ENCODE measurements at places on chromosomes 11 and 22. TPM values are rescaled to one million over a fixed set of nuclear protein-coding genes. Genes with fewer than 3 reads are reported as not detected.
A peak's percentile ranks its signal among the peaks of the same experiment; 100 is the strongest.

The CARD18 gene
- not detected for total RNA-seq

The ENTHD1 gene
- not detected for total RNA-seq

The OR2AG2 gene
- total RNA-seq = not detected

The MMP11 gene
- total RNA-seq = 2.0 TPM

The PHOX2A gene
- not detected for total RNA-seq

The RTN4RL2 gene
- total RNA-seq = 3.6 TPM

The GRIA4 gene
- total RNA-seq = not detected

The B4GALNT4 gene
- total RNA-seq = 1.9 TPM

DNA sequence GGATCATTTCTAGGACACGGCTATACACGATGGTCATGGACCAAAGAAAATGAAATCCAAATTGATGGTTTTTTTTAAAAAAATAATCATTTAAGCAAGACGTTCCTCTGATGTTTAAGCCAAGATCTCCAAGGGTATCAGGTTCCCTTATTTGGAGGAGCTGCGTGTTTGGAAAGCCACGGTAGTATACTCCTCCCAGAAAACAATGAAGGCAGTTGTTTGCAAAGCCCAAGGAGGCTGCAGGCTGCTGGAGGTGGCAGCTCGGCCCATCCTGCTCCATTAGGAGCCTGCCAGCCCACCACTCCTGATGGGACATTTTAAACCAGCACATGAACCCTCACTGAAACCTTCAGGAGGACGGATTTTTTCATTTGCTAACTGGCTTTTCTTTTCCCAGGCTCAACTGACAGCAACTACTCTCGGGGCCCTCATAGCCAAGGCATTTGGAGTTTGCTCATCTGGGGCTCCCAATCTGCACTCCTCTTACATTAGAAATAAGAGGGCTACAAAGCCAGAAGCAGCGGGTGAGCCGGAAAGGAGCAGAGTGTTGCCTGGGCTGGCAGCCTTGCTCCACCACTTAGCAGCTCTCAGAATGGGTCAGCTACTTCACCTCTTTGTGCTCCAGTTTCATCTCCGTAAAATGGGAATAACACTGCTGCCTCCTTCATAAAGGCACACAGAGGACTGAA, 58.4 kb downstream of the ABTB2 start:
- DNase-seq = no peak
- H3K4me3 ChIP-seq = no peak overlapping the region
- H3K4me1 ChIP-seq = peaks cover 22% of the 10 kb centered on the region
- H3K27me3 ChIP-seq = no peaks in the 10 kb centered on the region
- H3K27ac ChIP-seq = no peak overlapping the region
- no peaks in the 10 kb centered on the region for H3K36me3 ChIP-seq

DNA sequence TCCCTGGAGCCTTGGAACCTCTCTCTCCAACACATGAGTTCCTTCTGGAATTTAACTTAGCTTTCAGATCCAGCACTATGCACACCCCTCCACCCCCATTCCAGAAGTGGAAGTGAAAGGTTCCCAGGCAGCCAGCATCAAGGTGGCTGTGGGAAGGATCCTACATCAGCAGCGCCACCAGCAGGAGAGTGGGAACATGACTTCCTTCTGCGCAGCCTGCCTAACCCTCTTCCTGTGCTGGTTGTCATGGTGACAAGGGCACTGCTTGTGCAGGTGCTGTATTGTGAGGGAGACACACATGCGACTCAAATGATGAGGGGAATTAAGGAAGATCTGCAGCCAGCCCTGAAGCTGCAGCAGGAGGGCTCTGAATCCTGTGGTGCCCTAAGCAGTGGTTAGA, 904.5 kb upstream of the API5 start:
- H3K36me3 ChIP-seq = no peaks in the 10 kb centered on the region
- no peaks in the 10 kb centered on the region for H3K4me1 ChIP-seq
- no peak for DNase-seq
- H3K4me3 ChIP-seq = no peak overlapping the region
- no peaks in the 10 kb centered on the region for H3K27me3 ChIP-seq
- H3K27ac ChIP-seq = no peak overlapping the region

- no peak for DNase-seq
- no peaks in the 10 kb centered on the region for H3K36me3 ChIP-seq
- no peak overlapping the region for H3K27ac ChIP-seq
- no peaks in the 10 kb centered on the region for H3K4me1 ChIP-seq
- H3K4me3 ChIP-seq = no peak overlapping the region
- H3K27me3 ChIP-seq = peaks cover 35% of the 10 kb centered on the region
Observed at GRCh38 chr22:44611880-44612496, 90.0 kb upstream of the PRR5 start.

DNA sequence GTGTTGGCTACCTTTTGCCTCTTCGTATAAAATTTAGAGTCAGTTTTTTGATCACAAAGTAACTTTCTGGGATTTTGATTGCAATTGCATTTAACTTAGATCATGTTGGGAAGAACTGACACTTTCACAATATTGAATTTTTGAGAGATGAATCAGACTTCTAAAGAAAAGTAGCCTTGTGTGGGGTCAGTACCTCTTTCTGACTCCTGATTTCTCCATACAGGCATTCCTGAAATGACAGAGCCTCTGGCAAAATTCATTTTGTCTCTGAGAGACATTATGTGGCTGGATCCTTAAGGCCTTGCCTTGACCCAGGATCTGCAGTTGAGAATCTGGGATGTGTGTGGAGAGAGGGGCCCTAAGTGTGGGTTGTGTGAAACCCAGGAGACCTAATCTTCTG, 37.8 kb downstream of the PPFIBP2 start:
- DNase-seq = no peak
- H3K27ac ChIP-seq = no peak overlapping the region
- H3K27me3 ChIP-seq = no peaks in the 10 kb centered on the region
- no peaks in the 10 kb centered on the region for H3K36me3 ChIP-seq
- H3K4me3 ChIP-seq = no peak overlapping the region

DNA sequence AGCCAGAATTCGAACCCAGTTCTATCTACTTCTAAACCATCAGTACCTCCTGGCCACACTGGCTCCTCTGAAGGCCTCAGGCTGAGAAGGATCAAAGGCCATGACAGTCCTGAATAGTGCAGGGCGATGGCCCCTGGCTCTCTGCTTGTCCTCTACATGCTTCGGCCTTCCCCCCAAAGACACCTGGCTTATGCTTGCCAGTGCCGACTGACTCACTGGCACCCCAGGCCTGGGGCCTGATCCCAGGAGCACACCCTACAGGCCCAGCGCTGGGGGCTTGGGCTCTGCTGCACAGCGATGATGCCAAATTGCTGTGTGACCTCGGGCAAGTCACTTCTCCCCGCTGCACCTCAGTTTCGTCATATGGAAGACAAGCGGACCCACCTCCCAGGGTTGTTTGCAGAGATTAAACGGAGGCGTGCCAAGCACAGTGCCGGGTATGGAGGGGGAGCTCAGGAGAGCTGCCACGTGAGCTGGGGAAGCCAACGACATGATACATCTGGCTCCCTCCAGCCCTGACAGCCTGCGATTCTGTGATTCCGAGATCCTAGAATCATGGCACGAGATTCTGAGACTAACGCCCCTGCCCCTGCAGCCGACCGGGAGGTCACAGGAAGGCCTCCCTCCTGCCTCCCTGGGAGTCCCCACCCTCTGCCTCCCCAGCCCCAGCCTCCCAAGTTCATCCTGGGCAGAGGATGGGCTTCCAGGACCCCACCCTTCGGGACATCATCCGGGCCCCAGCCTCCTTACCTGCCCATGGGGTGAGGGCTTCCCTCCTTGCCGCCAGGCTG, 1.0 kb downstream of the SSTR3 start:
- H3K27ac ChIP-seq = no peak overlapping the region
- H3K36me3 ChIP-seq = no peaks in the 10 kb centered on the region
- H3K27me3 ChIP-seq = peaks cover 73% of the 10 kb centered on the region
- no peak overlapping the region for H3K4me3 ChIP-seq
- no peak for DNase-seq

DNA sequence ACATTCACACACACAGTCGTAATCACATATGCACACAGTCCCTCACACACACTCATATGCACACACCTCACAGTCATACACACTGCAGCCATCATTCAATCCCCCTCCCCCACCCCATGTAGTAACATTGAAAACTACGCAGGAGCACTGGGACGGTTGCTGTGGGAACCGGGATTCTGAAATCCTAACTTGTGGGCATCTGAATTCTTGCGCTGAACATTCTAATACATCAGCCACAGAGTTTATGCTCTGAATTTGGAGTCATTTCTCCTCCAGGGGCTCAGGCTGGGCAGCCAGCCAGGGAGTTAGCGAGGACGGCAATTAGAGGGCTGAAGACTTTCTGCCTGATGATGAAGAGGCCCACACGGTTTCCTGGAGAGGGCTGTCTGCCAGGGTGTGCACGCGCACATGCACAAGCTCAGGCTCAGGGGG, 32.7 kb downstream of the CD6 start:
- no peak overlapping the region for H3K27ac ChIP-seq
- H3K27me3 ChIP-seq = peaks cover 24% of the 10 kb centered on the region
- DNase-seq = no peak
- H3K4me3 ChIP-seq = no peak overlapping the region

DNA sequence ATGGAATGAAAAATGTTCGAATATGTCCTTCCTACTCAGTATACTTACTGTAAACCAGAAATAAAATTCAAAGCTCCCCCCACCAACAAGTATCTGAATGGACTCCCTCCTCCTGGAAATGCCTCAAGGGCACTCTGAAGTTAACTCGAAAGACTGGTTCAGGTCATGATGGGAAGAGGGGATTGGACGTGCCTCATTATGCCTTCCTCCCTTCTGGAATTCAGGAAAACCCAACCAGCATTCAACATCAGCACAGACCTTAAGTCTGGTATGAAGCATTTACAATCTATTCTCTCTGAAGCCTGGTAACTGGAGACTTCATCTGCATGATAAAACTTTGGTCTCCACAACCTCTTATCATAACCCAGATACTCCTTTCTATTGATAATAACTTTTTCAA, 428.3 kb upstream of the RAG2 start:
- no peak overlapping the region for H3K27ac ChIP-seq
- peaks cover 14% of the 10 kb centered on the region for H3K27me3 ChIP-seq
- no peaks in the 10 kb centered on the region for H3K4me1 ChIP-seq
- no peaks in the 10 kb centered on the region for H3K36me3 ChIP-seq

DNA sequence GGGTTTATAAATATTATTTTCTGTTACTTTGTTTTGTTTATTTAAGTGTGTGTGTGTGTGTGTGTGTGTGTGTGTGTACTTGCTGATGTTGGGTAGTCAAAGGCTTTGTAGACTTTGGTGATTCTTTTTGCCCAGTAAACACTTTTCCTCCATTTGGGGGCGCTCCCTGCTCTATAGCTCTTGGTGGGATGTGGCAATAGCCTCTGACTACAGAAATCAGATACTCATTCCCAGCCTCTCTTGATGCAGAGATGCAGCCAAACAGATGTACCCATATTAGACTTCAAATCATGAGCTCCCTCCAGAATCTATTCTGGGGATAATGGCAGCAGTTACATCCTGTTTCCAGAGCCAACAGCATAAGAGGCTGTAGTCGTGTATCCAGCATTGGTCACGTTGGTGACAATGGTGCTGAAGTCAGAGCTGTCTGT, 33.4 kb upstream of the APOL5 start:
- no peak overlapping the region for H3K4me3 ChIP-seq

DNA sequence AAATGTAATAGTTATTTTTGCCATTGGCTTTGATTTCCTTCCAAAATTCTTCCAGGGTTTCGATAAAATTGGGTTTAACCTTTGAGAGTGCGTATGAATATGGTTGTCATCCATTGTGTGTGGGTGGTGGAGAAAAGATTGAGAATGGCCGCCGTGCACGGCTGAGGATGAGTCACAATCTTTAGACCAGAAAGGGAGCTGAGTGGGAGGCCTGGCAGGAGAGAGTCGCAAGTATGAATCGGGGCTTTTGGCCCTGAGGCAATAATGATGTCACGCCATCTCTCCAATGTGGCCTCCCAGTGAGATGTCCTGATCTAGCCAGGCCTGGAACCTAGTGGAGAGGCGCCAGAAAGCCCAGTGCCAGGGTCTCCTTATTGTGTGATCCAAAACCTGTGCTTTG, 33.1 kb upstream of the SMPD1 start:
- H3K27ac ChIP-seq = no peak overlapping the region
- no peaks in the 10 kb centered on the region for H3K36me3 ChIP-seq
- no peak overlapping the region for H3K4me3 ChIP-seq
- no peak for DNase-seq
- H3K27me3 ChIP-seq = no peaks in the 10 kb centered on the region
- H3K4me1 ChIP-seq = peaks cover 22% of the 10 kb centered on the region

DNA sequence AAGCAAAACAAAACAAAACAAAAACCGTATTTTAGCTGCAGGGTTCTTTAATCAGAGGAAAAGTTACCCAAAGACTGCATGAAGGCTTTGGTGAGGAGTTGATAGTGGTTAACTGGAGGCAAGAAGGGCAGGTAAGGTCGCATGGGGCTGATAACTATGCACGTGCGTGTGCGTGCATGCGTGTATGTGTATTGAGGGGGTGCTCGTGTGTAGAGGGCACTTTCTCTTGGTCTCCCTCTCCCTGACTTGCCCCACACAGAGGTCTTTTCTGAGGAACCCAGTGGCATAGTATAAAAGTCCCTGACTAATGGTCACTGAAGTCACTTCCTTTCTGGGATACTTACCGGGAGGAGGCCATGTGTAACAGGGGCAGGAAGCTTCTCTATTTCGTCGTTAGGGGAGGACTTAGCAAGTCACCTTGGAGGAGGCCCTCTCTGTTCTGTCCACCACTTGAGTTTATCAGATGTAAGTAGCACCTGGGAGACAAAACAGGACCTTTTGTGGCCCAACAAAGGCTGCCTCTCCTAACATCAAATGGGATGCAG, 20.1 kb upstream of the FCHSD2 start:
- peaks cover under 1% of the 10 kb centered on the region for H3K27me3 ChIP-seq
- H3K4me1 ChIP-seq = no peaks in the 10 kb centered on the region
- H3K36me3 ChIP-seq = no peaks in the 10 kb centered on the region

DNA sequence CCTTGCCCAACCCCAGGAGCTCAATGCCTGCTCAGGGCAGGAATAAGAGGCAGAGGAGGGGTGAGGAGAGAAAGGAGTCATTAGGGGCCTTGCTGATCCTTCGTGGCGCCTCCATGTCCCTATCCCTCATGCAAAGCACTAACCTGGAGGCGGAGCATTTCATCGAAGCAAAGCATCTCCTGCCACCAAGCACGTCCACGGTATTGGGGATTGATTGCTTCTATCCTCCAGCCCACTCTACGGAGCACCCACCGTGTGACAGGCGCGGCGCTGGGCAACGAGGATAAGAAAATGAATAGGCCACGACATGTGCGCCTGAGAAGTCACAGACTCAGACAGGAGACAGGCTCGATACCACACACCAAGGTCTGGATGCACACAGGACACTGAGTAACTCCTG, 67.0 kb downstream of the IGLL1 start:
- H3K4me3 ChIP-seq = no peak overlapping the region
- no peaks in the 10 kb centered on the region for H3K27me3 ChIP-seq
- no peak overlapping the region for H3K27ac ChIP-seq
- H3K4me1 ChIP-seq = no peaks in the 10 kb centered on the region

DNA sequence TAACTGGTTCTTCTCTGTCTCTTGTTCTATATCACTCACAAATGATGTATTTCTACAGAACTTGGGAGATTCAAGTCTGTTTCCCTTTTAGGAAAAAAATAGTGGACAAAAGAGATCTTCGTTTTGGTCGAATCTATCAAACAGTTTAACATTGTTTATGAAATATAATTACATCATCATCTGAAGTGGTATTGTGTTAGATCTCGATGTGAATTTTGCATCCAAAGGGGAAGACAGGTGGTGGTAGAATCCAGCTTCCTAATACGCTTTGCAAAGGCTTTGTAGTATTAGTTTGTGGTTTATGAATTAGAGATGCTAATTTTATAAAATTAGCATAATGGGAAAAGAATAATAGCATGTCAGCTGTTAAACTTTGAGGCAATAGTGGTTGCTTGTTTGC, 3.4 kb downstream of the SIK2 start:
- H3K27me3 ChIP-seq = no peaks in the 10 kb centered on the region
- H3K4me1 ChIP-seq = peaks cover 16% of the 10 kb centered on the region
- peaks cover 24% of the 10 kb centered on the region for H3K36me3 ChIP-seq
- no peak overlapping the region for H3K27ac ChIP-seq

GRCh38 chr11:86303257-86303656, 1.2 kb downstream of the HIKESHI start:
- H3K4me3 ChIP-seq = peak overlapping the region; percentile 100
- no peaks in the 10 kb centered on the region for H3K27me3 ChIP-seq
- no peaks in the 10 kb centered on the region for H3K4me1 ChIP-seq
- DNase-seq = no peak
